ENCODE measurements at places on chromosomes 3 and 15.

- DNase-seq: no peak
Observed at GRCh38 chr3:72613871-72614270, 234.4 kb downstream of the SHQ1 start.

DNA sequence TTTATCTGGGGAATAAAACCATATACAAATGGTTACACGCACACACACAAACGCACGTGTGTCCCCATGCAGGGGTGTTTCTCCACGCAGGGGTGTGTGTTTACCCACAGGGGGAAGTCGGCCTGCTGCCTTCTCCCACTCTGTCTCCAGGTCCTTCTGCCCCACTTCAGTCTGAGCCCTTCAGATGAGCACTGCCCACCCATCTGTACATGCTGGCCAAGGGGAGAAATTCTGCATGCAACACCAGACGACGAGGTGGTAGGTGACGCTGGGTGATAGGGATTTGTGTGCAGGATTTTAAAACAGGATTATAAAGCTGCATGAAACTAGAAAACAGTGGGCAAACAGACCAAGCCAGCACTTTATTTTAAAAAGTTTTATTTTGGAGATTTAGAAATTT is 122.5 kb downstream of the TJP1 start:
- no peak for DNase-seq

- no peak for DNase-seq
Observed at GRCh38 chr3:133295199-133295901, 104.5 kb upstream of the BFSP2 start.

DNA sequence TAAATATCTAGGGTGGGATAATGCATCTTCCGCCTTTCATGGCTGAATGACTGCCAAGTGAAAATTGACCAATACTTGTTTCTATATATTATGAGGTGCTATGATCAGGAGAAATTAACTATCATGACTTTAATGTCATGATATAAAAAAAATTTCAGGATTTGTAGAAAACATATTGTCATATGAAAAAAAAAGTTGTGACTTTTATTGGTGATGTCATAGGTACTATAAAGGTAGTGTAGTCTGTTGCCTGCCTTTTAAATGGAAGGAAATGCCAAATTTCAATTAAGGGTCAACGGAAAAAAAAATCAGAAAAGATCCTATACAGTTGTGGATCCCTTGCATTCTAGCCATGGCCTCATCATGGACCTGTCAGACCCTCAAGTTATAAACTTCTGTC is 15.5 kb downstream of the LRRC3B start:
- DNase-seq: no peak

GRCh38 chr15:101004986-101005747 is 86.0 kb downstream of the LRRK1 start:
- DNase-seq: no peak

- DNase-seq: no peak
Observed at GRCh38 chr3:81699536-81700320, 61.7 kb downstream of the GBE1 start.

- DNase-seq: no peak
Observed at GRCh38 chr3:54215521-54215920, 93.2 kb downstream of the CACNA2D3 start.

GRCh38 chr3:15011174-15011573 is 53.9 kb downstream of the MRPS25 start:
- DNase-seq: no peak

DNA sequence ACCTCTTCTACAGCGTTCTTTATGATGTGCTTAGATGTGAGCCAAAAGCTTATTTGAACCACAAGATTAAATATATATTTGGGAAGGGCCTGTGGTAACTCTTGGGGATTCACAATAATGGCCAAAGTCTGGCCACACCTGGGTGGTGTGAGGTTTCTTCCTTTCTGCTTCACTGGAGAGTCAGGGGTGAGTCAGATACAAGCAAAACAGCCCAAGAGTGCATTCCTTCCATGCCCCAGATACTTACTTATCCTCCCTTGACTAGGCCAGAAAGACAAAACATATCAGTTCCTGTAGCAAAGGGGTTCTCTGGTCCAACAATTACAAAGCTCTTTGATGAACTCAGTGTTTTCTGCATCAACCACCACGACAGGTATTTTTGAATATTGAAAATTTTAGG is 941 bp downstream of the ZBED2 start:
- no peak for DNase-seq

DNA sequence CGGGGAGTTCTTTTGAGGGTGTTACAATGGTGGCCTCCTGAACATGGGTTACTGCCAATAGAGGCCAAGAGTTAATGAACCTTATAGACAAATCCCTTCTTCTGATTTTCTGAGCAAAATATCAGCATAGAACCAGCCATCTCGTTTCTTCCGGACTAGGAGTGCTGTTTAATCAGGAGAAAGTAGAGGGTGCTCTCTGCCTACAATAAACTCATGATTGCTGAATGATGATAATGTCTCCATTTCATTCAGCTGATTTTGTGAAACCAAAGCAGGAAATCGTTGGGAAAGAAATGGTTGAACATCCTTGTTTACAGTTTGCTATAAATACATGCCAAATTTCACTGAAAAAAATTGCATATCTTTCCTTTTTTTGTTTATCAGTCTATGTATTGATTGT is 142.8 kb upstream of the PLSCR5 start:
- no peak for DNase-seq

- DNase-seq: peak; percentile 11
Observed at GRCh38 chr3:179015551-179016020, 56.0 kb downstream of the ZMAT3 start.

DNA sequence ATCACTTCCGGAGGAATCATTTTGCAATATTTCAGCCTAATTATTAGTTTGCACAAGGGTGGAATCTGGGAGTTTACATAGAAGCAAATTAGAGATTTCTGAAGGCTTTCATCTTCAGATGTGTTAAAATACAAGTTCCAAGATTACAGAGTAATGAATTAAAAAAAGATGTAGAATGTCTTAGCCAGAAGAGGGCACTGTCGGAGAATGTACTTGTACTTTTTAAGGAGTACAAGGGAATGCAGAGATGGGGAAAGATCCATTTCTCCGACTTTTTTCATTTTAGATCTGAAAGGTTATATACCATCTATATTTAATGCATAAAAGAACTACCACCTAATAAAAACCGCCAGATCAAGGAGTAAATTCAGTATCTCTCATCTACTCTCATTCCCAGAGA is 43.1 kb upstream of the WDR5B start:
- DNase-seq: no peak

DNA sequence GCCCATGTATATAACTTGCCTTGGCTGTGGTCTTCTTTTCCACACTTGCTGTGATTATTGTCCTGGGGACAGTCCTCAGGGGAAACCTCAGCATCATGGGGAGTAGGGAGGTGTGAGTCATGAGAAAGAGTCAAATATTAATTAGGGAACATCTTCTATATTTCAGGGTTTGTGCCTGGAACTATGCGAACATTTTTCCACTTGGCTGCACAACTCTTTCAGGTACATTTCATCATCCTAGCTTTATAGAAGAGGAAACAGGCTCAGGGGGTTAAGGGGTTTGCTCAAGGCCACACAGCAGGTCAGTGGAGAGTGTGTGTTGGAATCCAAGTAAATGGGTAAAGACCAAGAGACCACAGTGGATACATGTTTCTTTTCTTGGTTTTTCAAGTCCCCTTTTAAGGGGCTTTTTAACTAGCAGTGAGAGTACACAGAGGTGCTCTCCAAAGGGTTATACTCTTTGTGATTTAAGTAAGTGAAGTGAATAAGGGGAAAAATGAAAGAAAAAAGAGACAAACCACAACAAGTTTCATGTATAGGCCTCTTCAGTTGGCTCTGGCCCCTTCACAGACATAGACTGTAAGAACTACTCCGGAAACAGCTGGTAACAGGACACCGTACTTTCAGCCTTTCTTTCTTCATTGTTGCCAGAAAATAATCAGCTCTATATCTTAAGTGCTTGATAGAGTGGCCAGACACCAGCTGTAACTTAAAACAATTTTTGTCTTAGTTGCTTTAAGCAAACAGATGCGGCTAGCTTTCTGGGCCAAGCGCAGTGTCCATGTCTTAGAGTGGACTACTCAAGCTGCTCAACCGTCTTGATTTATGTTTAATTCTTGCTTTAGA is 64.6 kb downstream of the EEFSEC start:
- no peak for DNase-seq

DNA sequence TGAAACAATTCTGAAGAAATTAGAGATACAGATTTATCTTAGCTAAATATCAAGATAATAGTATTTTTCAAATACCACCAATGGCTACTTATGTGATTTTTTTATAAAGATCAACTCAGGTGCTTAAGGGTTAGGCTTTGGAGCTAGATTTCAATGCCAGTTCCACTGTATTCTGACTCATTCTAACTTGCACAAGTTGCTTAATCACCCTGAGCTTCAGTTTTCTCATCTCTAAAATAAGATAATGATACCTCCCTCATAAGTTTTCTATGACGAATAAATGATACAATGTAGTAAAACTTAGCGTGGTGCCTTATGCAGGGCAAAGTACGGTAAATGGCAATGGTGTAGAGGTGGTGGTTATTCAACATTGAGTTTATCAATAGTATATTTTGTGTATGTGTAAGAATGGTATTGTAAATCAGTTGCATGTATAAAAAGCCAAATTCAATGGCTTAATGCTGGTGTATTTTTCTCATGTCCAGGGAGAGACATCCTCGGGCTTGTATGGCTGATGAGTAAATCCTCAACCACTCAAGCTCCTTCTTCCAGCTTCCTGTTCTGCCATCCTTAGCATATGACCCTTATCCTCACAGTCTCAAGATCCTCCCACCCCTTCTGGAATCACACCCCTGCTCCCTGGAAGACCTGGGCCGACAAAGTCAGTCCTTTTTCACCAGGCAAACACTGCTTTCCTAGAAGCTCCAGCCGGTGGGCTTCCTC is 505.9 kb upstream of the CFAP20DC start:
- DNase-seq: no peak

GRCh38 chr3:111035902-111036301 is 35.7 kb upstream of the NECTIN3 start:
- no peak for DNase-seq

DNA sequence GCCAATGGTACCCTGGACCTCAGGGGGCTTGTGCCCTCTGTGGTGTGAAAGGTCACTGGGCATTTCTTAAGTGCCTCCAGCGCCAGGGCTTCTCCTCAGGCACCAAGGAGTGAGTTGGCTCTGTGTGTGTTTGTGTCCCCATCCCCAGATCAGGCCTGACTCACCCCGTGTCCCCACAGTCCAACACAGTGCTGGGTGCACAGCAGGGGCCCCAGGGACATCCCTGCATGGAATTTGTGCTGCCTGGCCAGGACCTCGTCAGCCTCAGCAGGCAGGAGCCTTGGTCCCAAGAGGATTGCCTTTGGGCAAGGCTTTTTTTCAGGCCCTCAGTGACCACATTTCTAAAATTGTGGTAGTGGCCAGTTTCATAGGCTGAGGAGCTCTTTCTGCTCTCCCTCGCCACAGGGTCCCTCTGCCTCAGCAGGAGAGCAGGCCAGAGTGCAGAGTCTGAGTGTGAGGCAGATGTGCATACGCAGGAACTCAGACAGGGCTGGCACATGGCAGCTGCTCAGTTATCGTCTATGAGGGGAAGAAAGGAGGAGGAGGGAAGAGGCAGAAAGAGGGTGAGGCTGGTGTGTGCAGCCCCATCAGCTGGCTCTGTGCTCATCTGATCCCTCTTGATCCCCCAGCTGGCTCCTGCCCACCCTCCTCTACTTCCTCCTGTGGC is 215.6 kb downstream of the RPLP1 start:
- no peak for DNase-seq

DNA sequence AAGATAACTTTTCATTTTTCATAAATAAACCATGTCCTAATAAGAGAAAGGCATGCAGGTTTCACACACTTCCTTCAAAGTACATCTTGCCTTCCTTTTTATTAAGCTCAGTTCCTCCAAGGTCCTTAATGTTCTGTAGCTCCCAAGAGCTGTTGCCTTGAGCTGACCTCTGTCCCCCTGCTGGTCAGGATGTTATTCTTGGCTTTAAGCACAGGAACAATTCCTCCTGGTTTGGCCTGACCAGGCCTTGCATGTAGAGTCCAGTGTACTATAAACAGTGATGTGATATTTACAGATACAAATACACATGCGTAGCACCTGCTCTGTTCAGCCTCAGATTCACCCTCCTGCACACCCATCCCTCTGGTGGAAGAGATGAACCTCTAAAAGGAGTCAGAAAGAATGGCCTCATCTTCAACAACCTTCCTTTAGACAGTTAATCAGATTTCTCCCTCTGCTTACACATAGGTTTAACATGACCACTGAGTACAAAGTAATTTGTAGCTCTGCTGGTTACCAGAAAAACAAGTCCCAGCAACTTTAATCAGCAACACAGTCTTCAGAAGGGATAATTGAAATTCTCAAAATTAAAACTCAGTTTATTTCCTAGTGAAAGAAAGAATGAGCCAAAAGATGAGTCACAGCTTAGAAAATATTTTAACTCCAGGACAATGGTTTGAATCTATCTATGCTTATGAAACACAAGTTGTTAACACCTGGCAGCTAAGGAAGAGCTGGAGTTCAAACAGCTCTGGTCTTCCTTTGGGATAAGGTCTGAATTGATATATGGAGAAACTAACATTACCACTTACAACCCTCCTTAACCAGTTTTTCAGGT is 46.5 kb downstream of the PTPN9 start:
- DNase-seq: no peak

DNA sequence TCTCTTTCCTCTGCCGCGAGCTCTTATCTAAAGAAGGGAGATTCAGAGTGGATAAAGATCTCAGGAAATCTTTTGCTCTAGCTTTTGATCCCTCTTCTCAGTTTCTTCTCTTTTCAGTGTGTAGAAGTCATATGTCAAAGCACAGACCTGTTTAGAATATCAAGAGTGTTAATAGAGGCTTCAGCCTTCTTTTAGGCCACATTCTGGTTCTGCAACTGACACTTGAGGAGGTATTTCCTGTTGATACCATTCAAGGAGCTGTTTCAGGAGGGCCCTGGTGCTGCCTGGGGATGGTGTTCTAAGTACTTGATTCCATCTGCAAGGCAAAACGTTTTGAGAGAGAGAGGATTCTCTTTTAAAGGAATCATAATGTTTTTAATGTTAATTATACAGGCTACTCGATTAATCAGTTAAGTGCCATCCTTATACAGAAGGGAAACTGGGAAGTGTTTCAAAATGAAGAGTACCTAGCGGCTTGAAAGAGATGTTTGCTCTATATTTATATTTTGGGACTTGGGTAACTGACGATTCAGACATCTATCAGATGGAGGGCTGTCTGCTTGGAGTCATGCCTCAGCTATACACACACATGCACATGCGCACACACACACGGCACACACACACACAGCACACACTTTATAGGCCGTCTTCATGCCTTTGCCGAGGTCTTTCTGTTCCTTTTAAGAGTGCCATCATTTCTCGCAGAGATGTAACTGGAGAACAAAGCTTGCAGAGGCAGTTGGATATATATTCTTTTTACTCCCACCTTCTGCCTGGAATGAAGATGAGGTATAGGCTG is 313.9 kb downstream of the PTPRG start:
- DNase-seq: no peak

DNA sequence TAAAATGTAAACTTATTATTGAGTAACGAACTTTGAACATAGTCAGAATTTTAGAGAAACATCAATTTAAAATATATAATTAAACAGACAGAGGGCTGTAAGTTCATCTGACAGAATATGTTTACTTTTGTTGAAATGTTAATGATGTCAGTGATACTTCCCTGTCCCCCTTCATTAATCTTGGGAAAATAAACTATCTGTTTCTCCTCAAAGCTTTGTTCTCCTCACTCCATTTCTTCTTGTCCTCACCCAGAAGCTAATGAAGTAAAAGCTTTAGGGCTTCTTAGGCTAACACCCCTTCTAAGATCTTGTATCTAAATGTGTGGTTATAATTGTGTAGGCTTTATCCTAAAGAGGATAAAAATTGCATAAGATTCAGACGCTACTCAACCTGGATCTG is 1031.8 kb downstream of the FHIT start:
- DNase-seq: no peak

- DNase-seq: no peak
Observed at GRCh38 chr3:187942658-187943241, 197.5 kb upstream of the BCL6 start.

GRCh38 chr15:55319537-55320237 is 665 bp downstream of the PIGB start:
- no peak for DNase-seq

Measured in stimulated activated CD8-positive, alpha-beta memory T cell treated with anti-CD3 and anti-CD28 coated beads, Interleukin-7, amount 100 ng/mL, for 4 hours (primary cell).